ENCODE measurements at places on chromosomes 11 and 22.
A peak's percentile ranks its signal among the peaks of the same experiment; 100 is the strongest.

DNA sequence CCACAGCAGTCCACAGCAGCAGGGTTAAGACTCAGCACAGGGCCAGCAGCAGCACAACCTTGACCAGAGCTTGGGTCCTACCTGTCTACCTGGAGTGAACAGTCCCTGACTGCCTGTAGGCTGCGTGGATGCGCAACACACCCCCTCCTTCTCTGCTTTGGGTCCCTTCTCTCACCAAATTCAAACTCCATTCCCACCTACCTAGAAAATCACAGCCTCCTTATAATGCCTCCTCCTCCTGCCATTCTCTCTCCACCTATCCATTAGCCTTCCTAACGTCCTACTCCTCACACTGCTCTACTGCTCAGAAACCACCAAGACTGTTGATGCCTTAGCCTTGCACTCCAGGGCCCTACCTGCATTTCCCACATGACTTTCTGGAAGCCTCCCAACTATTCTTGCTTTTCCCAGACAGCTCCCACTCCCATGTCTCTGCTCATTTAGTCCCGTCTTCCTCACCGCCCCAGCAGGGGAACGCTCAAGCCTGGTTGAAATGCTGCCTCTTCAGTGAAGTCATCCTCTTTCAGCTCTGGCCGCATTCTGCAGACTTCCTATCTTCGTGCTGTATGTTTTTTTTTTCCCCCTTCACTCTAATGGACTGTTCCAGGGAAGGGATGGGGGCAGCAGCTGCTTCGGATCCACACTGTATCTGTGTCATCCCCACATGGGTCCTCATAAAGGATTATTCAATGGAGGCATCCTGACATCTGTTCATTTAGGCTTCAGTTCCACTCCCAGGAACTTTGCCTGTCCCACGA is 3.3 kb downstream of the IL18BP start:
- DNase-seq: peak; percentile 61

DNA sequence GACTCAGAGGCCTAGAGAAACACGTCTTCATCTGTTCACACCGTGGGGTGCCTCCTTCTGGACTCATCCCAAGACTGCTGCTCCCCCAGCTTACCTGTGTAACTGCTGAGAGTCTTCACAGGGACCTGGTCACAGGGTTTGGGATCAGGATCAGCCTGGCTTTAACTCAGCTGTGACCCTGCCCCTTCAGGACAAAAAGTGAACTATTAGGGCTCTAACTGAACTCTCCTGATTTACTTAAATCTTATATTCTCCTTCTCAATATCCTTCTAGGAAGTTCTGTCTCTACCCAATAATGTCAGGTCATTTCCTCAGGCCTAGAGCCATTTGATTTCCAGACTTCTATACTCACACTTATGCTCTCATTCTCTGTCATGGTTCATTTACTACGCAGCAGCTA is 108.4 kb downstream of the ZNF280B start:
- no peak for DNase-seq

DNA sequence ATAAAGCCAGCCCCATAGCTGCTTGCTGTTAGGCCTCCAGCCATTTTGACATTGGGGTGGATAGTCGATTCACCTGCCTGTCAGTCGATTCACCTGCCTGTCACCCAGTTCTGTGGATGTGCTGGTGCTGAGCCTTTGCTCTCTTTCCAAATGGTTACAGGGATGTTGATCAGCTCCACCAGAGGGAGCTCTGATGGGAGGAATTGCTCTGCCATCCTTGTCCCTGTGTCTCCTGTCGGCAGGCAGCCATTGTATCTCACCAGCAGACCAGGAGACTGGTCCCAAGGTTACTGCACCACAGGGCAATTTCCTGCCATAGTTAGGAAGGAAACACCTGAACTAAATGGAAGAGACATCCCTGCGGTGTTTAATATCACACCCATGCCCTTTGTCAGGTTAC is 6.1 kb downstream of the MPEG1 start:
- peak; percentile 72 for DNase-seq

GRCh38 chr11:74278721-74279161 is 32.7 kb downstream of the P4HA3 start:
- no peak for DNase-seq

DNA sequence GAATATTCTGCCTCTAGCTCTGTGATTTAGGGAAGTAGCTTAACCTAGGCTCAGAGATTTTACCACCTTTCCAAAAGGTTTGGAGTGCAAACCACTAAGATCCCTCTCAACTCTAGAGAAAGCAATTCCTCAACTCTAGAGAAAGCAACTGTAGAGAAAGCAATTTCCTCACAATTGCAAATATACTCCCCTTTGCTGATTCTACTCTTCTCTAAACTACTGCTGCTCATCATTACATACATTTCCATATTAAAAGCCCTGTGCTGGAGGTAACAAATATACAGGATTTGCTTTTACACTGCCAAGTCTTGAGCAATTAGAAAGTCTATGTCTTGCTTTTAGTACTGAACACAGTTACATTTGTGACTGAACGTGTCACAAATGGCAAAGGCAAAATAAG is 48.2 kb downstream of the ALG9 start:
- DNase-seq: no peak

GRCh38 chr11:96461871-96462270 is 72.1 kb downstream of the JRKL start:
- DNase-seq: no peak

- peak; percentile 97 for DNase-seq
Observed at GRCh38 chr11:64304316-64305072, 830 bp upstream of the ESRRA start.

- DNase-seq: no peak
Observed at GRCh38 chr11:104556606-104557301, 341.5 kb downstream of the CASP12 start.

- DNase-seq: peak; percentile 81
Observed at GRCh38 chr22:50498322-50498890, 9.1 kb downstream of the LMF2 start.

DNA sequence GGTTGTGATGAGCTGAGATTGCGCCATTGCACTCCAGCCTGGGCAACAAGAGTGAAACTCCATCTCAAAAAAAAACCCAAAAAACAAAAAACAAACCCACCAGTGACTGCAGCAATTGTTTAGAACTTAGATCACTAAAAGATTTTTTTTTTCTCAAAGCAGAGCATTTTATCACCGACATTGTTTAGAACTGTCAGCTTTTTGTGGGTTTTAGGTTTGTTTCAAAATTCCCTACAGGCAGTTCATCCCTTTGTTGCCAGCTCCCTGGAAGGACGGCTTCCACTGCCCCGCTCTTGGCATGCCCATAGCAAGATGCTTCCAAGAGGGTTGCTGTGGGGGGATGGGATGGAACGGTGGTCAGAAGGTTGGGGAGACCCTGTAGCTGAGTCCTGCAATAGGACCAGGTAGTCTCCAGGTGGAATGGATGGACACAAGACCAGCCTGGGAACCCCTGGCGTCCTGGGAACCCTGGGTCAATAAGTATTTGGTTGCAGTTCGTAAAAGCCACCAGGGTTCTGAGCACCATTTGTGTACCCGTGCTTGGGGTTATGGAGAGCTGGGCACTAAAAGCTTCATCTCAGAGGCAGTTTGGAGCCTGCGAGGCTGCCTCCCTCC is 46.7 kb downstream of the TSPAN18 start:
- no peak for DNase-seq

GRCh38 chr22:47806894-47807293 is 1044.4 kb downstream of the TBC1D22A start:
- no peak for DNase-seq

DNA sequence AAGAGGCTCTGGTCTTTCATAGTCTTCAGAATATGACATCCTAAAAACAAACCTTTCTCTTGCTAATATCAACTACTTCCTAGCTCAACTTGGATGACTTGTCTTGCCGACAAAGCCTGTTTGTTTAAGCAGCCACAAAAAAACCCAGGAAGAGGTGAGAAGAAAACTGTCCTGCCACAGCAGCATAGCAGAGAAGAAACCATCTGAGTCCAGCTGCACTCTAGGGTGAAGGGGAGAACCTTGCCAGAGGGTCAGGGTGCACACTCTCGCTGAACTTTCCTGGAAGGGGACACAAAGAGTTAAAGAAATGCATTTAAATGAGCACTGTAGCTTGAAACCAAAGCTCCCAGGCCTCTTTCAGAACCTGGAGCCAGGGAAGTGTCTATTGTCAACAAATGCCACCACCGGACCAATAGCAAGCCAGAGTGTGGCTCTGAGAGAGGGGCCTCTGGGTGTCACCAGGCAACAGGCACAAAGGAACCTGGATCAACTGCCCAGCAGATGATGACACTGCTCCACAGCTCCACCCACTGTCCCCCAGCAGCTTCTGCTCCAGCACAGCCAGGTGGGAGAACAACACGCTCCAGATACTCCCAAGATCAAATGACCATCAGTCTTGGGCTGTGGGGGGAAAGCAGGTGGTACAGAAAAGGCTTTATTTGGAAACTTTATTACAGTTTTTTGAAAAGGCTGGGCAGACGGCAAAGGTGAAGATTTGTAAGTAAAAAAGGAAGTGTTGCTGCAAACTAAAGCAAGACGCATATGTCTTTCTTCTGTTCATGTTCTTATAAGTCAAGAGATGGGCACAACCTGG is 105.7 kb downstream of the RASSF10 start:
- peak; percentile 78 for DNase-seq

GRCh38 chr11:57763568-57763967 is 2.0 kb downstream of the CTNND1 start:
- peak; percentile 85 for DNase-seq

- DNase-seq: no peak
Observed at GRCh38 chr22:37026325-37026724, 6.8 kb downstream of the MPST start.

DNA sequence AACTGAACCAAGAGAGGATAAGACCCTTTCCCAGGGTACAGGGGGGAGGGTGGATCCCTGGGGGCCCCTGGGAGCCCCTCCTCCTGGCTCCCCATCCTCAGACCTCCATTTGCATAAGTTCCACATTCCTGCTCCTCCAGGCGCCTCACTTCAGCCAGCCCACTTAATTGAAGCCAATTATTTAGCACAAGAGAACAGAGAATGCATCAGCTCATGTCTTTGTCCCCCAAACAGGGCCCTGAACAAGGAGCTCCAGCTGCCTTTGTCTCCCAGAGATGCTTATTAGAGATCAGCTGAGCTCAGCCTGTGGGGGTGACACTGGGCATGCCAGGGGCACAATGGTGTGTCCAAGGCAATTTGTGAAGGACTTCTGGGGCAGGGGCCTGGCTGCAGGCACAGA is 89.9 kb upstream of the PRDM11 start:
- peak; percentile 82 for DNase-seq

GRCh38 chr11:21963013-21963412 is 229.9 kb upstream of the ANO5 start:
- DNase-seq: no peak

- no peak for DNase-seq
Observed at GRCh38 chr22:24112188-24112587, 69.1 kb upstream of the SUSD2 start.

- no peak for DNase-seq
Observed at GRCh38 chr11:30478923-30479322, 107.2 kb downstream of the MPPED2 start.

DNA sequence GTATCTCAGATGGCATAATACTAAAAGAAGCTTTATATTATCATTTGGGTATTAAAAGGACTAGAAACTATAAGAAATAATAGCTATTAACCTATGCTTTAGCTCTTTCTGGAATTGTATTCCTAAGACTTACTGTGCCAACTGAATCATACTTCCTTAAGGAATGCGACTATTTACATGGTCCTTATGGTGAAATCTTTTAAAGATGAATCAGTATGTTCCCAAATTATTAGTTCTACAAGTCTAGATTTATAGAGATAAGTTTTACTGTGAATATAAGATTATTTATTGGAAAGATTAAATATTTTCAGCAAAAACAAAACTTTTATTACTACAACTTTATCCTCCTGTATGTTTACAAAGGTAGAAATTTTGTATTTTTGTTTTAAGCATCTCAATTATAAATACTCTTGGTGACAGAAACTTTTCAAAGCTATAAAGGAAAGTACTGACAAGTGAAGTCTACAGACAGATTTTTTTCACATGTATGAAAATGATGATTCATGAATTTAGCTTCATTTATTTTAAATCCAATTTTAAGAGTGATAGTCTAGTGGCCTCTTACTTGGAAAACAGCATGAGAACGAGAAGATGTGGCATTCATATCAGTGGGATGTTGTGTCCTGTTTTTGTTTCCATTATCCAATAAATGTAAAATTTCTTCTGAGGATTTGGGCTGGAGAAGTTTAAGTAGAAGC is 17.8 kb downstream of the KIF18A start:
- no peak for DNase-seq

GRCh38 chr11:48020092-48020755 is 39.9 kb downstream of the PTPRJ start:
- no peak for DNase-seq

- no peak for DNase-seq
Observed at GRCh38 chr11:69392104-69392653, 89.3 kb upstream of the LINC01488 start.

GRCh38 chr11:66267039-66267378 is 1.4 kb upstream of the RAB1B start:
- DNase-seq: no peak

DNA sequence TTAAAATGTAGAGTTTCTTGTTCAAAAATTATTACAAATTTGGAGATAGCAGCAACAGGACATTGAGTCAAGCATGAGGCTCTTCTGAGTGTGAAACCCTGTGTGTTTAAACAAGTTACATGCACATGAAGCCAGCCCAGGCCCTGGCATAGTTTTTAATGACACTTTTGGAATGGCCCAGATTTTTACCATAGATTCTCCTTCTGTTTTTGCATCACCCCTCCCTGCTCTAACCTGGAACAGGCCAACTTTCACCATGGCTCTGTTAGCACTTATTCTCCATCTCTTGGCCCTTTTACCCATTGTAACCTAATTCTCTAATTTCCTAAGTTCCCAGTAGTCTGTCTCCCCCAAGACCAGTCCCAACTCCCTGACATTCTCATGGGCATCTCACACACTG is 63.1 kb upstream of the PRSS23 start:
- DNase-seq: no peak

GRCh38 chr22:32555581-32555980 is 81.0 kb downstream of the FBXO7 start:
- no peak for DNase-seq

GRCh38 chr22:45200860-45201511 is 37.3 kb downstream of the NUP50 start:
- no peak for DNase-seq

GRCh38 chr11:75771646-75772410 is 3.2 kb downstream of the DGAT2 start:
- no peak for DNase-seq

- no peak for DNase-seq
Observed at GRCh38 chr11:124612567-124613246, 1.5 kb downstream of the PANX3 start.

DNA sequence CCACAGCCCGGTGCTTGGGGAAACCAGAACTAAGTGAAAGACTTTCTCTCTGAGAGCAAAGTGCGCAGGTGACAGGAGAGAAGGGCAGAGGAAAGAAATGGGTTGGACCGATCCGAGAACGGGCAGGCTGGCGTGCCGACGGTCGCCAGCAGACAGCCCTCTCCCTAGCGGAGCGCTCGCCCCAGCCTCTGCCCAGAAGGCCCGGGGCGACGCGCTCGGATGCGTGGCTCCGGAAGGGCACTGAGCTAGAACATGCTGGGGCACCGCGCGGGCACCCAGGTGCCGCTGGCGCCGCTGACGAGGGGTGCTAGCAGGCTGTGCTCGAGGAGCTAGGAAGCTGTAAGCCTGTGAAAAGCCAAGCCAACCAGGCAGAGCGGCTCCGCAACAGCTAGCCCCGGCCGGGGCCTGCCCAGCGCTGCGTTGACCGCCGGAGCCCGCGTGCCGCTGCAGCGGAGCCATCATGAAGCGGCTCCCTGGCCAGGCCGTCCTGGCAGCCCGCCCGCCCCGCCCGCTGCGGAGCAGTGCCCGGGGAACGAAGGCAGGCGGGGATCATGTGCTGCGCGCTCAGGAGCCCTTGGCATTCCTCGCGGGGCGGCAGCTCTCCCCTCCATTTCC is 22.1 kb upstream of the RRAS2 start:
- peak; percentile 76 for DNase-seq

Measured in eye (tissue), 1 donor.